ENCODE measurements at places on chromosomes 16 and 17.

DNA sequence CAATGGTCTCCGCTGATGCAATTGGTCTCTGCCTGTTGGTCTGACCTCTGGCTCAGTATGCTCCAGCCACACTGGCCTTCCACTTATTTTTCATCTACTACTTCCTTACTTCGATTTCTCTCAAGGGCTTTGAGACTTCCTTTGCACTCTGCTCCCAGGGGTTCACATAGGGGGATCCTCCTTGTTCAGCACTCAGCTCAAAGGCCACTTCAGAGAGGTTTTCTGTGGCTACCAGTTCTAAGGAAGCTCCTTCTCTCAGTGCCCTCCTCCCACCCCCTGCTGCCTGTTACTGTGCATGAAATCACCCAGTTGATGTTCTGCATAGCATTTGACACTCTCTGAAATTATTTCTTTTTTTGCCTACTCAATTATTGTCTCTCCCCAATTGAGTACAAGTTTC, 476.4 kb downstream of the HS3ST3B1 start:
- DNase-seq = no peak

- no peak for DNase-seq
Observed at GRCh38 chr17:79137015-79137788, 62.6 kb downstream of the ENGASE start.

DNA sequence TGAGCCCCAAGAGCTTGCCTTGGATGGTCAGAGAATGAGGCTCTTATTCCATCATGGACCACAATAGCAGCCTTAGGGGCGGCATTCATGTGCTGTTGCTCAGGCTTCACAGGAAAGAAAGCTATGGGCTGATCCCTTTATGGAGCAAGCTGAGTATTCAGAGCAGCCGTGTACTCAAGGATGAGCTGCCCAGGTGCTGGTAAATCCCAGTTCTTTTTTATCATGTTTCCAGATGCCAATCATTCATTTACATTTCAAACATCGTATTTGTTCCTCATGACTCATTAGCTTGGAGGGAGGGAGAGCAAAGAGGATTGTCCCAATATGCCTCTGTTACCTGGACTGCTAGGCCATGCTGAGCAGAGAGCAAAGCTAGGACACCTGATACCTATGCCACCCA, 475.7 kb downstream of the SHISA9 start:
- DNase-seq = no peak

DNA sequence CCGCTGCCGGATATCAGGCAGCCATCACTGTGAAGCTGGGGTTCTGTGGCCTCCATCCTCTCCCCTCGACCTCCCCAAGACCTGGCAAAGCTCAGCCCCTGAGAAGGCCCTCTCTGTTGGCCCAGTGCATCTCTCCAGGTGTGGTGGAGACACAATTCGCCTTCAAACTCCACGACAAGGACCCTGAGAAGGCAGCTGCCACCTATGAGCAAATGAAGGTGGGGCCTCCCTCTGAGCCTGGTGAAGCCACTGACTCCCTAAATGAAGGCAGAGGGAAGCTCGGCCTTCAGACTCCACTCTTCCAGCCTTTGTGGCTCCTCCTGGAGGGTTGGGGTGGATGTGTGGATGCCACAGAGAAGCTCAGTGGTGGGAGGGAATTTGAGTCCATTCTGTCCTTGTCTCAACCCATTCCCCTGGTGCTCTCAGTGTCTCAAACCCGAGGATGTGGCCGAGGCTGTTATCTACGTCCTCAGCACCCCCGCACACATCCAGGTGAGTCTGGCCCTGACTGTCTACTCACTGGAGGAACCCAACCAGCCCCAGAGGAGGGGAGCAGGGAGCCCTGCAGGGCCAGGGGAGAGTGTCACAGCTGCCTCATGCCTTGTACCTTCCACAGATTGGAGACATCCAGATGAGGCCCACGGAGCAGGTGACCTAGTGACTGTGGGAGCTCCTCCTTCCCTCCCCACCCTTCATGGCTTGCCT, 1.7 kb upstream of the MRM1 start:
- no peak for DNase-seq

DNA sequence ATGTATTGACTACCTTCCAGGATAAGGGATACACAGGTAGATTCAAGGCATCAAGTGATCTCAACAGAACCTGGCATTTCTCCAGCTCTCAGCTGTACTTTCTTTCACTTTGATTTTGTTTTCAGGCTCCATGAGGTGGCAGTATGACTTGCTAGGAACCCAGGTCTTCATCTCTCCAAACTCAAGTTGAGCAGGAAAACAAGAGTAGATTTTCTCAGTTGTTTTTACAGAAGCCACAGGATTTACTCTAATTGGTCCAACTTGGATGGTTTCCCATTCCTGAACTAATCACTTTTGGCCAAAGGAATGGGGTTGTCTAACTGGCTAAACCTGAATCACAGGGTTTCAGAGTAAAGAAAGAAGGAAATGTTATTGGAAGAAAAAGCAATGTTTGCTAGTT, 146.6 kb downstream of the TRIM37 start:
- DNase-seq = no peak

GRCh38 chr16:34078691-34079090, 619.3 kb downstream of the TP53TG3F start:
- DNase-seq = no peak

GRCh38 chr16:35182943-35183550, 1723.6 kb downstream of the TP53TG3F start:
- no peak for DNase-seq

GRCh38 chr17:7046127-7046724, 2.3 kb upstream of the SLC16A11 start:
- DNase-seq = no peak

- DNase-seq = no peak
Observed at GRCh38 chr17:17356931-17357270, 53.7 kb downstream of the NT5M start.

GRCh38 chr17:33389504-33390135, 96.5 kb upstream of the ASIC2 start:
- no peak for DNase-seq

GRCh38 chr17:11330826-11331225, 89.8 kb downstream of the SHISA6 start:
- peak; percentile 3 for DNase-seq

DNA sequence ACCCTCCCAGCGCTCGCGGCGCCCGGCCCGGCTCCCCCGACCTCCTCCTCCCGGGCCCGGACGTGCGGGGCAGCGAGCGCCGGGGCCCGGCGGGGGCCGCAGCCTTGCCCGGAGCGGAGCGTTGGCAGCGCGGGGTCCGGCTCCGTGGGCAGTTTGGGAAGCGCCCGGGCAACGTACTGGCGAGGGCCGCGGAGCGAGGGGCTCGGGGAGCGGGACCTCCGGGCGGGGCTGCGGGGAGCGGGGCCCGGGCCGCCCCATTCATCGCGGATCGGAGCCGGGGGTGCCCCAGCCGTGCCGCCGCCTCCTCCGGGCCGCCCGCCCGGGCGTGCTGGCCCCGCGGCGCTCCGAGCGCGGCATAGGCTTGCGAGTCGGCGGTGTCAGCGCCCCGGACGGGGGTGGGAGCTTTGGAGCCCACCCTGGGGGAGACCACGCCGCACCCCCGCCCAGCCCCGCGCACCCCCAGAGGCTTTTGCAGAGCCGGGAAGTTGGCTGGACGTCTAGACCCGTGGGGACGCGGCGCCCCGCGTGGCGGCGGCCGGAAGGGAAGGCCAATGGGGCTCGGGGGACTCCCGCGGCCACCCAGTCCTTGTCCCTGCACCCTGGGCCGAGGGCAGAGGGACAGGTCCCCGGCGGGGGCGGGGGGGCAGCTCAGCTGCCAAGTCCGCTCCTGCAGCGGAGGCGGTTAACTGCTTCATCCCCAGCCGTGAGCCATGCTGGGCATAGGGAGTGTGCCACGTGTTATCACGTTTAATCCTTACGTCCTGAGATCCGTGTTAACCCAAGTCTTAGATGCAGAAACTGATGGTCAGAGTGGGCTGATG, 852 bp downstream of the ZNF469 start:
- DNase-seq = no peak

GRCh38 chr17:36592316-36592715, 637 bp downstream of the DHRS11 start:
- no peak for DNase-seq

DNA sequence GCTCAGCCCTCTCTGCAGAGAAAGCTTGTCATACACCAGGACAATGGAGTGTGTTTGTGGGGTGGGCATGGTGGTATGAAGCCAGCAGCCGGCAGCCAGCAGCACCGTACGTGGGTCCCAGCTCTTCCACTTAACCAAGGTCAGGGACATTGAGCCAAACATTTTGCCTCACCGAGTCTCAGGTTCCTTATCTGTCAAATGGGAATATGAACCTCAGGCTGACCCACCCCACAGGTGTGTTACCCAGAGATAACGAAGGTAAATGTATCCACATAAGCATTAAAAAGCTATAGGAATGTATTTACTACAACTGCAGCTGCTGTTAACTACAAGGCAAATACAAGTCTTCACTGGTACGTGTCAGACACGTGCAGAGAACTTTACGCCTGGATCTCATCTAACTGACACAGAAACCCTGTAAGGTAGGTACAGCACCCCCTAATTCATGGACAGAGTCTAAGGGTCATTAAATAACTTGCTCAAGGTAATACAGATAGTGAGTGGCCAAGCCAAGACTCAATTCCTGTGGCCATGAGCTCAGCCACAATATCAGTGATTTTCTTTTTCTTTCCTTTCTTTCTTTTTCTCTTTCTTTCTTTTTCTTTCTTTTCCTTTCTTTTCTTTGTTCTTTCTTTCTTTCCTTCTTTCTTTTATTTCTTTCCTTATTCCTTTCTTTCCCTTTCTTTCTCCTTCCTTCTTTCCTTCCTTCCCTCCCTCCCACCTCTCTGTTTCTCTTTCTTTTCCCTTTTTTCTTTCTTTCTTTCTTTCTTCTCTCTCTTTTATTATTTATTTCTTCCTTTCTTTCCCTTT, 990 bp downstream of the SLC5A11 start:
- no peak for DNase-seq

- no peak for DNase-seq
Observed at GRCh38 chr17:35889241-35889640, 9.1 kb upstream of the CCL5 start.

- no peak for DNase-seq
Observed at GRCh38 chr17:15453782-15454181, 13.6 kb downstream of the CDRT4 start.

DNA sequence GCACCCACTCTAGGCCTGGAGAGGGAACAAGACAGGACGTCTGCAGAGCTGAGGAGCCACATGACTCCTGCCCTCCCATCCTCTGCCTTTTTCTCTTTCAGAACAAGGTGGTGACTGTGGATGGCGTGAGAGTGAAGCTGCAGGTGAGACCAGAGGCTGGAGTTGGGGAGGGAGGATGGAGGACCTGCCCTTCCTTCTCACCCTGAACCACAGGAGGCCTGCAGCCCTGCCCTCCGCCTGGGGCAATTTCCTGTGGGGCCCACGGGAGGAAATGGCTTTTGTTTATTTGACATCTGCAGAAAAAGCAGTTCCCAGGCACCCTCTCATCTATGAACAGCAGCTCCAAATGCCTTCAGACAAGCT, 5.1 kb downstream of the RAB37 start:
- DNase-seq = no peak

GRCh38 chr16:77387815-77388209, 47.0 kb downstream of the ADAMTS18 start:
- DNase-seq = no peak

DNA sequence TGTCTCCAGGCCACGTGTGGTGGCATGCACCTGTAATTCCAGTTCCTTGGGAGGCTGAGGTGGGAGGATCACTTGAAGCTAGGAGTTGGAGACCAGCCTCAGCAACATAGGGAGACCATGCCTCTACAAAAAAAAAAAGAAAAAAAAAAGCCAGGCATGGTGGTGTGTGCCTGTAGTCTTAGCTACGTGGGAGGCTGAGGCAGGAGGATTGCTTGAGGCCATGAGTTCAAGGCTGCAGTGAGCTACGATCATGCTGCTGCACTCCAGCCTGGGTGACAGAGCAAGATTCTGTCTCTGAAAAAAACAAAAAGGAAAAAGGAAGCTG, 103.9 kb downstream of the CMIP start:
- no peak for DNase-seq

- no peak for DNase-seq
Observed at GRCh38 chr17:67449845-67450755, 73.0 kb downstream of the PITPNC1 start.

- peak; percentile 92 for DNase-seq
Observed at GRCh38 chr16:3123986-3124886, 10.6 kb upstream of the ZNF213 start.

- DNase-seq = no peak
Observed at GRCh38 chr17:66564992-66565465, 262.6 kb downstream of the PRKCA start.

GRCh38 chr16:67454852-67455251, 23.9 kb downstream of the HSD11B2 start:
- no peak for DNase-seq

- no peak for DNase-seq
Observed at GRCh38 chr16:30458561-30459394, 13.1 kb upstream of the SEPHS2 start.

GRCh38 chr16:50881331-50881830, 139.5 kb downstream of the CYLD start:
- DNase-seq = no peak

DNA sequence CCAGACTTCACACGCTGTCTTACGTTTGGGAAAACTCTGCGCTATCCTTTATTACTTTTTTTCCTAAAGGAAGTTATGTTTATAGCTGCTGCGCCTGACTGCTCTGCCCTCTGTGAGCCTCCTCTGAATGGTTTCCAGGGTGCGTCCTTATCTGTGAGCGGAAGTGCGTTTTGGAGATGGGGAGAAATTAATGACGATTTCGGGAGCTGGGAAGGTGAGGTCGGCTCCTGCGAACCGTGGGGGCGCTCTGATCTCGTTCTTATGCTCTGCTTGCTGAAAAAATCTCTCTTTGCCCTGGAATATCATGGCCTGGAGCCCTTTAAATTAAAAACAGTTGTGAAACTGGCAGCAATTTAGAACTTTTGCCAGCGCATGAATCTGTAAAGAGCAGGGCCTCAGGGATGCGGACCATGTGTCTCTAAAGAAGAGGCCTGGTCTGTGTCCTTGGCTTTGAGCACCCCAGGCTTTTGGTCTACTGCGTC, 135.7 kb upstream of the ZFHX3 start:
- no peak for DNase-seq

DNA sequence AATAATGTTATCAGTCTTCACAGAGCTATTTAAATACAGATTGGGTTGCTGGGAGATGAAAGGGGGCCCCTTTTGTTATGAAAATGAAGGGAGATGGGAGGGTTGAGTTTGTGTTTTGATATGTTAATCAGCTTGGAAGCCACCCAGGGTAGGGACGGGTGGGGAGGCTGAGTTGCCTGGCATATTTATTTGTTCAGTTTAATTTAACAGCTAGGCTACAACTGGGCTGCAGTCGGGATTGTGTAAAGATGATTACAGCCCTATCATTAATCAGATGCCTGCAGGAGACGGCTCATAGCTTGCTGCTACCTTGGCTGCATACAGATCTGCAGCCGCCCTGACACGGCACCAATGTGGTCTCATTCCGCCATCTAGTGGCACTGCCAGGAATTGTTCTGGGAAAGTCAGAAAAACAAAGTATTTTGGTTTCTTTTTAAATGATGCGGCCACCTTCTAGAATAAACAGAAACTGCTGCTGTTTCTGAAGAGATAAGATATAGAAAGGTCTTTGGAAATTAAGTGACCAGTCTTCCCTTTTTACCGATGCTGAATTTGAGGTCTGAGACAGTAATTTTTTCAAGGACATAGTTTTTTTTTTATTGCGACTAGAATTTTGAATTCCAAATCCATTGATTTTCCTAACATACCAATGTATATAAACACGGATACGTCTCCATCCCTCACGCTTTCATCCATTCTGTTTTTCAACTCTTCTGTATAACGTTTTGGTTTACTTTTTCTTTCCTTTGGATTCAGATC, 458.0 kb upstream of the ASIC2 start:
- DNase-seq = peak; percentile 14
